ENCODE measurements at places on chromosomes 2 and 18.

DNA sequence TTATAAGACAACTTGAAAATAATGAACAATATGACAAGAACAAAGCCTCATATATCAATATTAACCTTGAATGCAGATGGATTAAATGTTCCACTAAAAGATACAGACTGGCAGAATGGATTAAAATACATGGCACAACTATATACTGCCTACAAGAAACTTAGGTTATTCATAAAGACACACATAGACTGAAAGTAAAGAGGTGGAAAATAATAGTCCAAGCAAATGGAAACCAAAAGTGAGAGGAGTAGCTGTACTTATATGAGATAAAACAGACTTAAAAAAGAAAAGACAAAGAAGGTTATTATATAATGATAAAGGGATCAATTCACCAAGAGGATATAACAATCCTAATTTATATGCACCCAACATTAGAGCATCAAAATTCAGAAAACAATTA is 18.2 kb downstream of the LMAN1 start:
- DNase-seq = no peak

DNA sequence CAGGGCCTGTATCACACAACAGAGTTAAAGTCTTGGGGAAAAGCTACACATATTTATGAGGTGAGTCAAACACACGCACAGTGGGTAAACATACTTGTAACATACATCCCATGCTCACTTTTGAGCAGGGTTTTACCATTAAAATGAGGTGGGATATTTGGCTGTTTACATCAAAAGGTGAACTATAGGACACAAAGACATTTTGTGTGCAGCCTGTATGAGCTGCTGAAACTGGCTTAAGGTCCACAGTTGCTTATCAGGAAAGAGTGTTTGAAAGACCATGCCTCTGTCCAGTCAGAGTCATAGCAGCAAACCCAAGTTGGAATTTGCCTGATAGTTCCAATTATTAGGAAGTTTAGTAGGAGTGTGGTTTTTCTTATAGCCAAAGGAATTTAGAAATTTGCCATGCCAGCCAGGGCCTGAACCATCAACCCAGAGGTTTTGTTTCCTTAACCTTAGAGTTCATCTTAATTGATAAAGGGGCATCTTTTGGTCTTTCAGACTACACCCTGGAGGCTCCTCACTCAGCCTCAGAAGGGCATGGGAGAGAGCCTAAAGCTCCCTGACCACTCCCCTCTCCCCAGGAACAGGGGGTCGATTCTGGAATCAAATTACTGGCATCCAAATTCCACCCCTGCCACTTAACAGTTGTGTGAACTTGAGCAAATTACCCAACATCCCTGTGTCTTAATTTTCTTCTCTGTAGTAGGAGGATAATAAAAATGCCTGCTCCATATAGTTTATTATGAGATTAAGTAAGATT is 29.9 kb upstream of the L3MBTL4 start:
- DNase-seq = no peak

DNA sequence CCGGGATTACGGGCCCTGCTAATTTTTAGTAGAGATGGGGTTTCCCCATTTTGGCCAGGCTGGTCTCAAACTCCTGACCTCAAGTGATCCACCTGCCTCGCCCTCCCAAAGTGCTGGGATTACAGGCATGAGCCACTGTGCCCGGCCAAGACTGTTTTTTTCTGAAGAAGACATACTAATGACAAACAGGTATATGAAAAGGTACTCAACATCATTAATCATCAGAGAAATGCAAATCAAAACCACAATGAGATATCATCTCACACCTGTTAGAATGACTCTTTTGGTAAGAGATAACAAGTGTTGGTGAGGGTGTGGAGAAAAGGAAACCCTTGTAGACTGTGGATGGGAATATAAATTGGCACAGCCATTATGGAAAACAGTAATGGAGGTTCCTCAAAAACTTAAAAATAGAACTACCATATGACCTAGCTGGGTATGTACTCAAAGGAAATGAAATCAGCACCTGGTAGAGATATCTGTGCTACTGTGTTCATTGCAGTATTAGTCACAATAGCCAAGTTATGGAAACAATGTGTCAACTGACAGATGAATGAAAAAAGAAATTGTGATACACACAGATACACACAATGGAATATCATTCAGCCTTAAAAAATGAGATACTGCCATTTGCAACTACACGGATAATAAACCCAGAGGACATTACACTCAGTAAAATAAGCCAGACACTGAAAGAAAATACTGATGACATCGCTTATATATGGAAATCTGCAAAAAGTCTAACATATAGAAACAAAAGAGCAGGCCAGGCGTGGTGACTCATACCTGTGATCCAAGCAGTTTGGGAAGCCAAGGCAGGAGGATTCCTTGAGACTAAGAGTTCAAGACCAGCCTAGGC is 20.8 kb downstream of the SOS1 start:
- DNase-seq = no peak

- DNase-seq = no peak
Measured at GRCh38 chr2:1450915-1451314, 37.7 kb downstream of the TPO start.

DNA sequence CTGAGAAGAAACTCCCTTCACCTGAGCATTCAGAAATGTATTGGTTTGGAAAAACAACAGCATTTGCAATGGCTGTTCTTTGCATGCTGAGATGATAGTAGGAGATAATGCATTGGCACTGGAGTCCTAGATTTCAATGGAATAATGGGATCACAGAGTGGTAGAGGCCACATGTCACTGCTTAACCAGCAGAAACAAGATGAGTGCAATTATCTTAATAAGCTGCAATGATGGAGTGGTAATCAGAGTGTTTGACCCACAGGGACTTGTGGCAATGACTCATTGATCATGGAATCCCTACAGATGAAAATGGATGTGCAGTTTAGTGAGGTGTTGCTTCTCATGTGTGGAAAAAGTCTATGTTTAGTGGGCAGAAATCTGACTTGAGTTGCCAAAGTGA is 218.8 kb upstream of the ZEB2 start:
- DNase-seq = no peak

GRCh38 chr18:42078711-42079110 is 123.7 kb downstream of the PIK3C3 start:
- no peak for DNase-seq

DNA sequence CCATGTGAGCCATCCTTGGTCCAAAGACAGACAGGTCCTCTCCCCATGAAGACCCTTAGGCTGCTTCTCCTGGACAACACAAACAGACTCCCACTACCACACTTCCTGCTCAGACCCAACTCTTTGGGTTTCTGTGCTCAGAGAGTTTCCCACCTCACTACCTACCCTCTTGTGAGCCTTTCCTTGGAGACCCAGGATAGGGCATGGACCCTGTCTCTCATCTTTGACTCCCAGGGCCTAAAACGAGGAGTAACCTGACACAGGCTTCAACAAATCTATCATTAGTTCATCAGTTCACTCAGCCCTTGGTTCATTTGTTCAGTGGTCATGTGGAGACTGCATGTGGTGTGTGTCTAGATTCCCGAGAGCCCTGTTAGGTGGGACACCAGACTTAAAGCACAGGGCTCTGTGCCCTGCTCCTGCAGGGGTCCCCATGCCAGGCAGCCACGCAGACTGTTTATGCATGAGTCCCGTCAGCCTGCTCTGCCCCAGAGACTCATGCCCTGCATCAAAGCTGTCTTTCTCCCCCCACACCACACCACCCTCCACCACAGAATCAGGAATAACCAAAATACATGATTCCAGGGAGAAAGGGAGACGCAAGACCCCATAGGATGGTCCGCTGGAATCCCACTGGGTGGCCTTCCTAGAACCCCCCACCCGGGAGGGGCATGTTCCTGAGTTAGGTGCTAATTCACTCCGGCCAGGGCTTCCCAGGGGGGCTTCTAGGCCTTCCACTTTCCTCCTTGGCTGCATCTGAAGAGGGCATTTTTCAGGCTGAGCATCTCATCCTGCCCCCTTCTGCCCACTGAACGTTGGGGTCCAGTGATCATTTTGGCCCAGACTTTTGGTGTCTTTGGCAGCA is 100.2 kb upstream of the TEX51 start:
- no peak for DNase-seq

DNA sequence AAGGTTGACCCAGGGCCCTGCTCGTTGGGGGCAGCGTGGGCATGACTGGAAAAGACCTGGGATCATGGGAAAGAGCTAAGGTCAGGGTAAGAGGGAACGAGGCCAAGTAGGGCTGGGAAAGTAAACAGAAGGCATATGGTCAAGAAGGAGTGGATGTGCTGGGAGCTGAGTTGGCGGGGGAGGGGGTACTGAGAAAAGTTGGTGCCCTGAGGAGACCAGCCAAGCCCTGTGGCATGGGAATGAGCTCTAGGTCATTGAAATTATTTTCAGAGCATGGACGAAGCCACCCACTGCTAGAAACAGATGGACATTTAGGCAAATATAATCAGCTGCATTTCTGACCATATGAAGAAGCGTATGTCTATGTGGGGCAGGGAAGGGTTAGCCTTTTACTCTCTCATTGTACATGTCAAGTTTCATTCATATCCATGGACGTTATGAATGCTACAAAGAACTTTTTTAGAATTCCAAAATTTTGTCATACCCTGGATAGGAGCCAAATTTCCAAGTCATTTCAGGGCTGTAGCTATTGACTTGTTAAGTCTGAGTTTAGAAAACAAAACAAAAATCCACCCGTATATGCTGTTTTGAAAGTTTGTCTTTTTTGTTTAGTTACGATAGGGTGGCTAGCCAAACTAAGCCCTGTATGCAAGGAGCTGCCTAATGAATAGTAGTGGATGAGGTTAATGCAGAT is 19.1 kb downstream of the MAPRE2 start:
- no peak for DNase-seq

DNA sequence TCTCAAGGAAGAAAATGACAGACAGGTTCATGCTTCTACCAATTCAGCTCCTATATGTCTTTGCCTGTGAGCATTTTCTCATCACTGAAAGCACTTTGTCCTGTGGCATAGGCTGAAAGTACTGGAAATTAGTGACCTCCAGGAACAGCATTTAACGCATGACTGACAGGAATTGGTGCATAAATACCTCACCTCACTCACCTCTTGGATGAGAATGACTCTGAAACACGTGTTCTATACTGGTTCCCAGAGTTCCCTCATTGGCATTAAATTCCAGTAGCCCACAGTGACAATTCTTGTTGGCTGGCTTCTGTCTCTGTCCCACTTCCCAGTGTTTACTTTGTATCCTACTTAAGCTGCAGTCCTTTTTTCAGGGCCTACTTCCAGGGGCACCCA is 83.4 kb upstream of the MAPRE2 start:
- no peak for DNase-seq

GRCh38 chr18:51821610-51822009 is 518.4 kb upstream of the DCC start:
- no peak for DNase-seq

GRCh38 chr2:235909358-235909757 is 258.8 kb downstream of the GBX2 start:
- DNase-seq = no peak

GRCh38 chr2:145090841-145091761 is 571.2 kb upstream of the ZEB2 start:
- DNase-seq = no peak

- DNase-seq = no peak
Measured at GRCh38 chr2:80001701-80002101, 302.9 kb downstream of the LRRTM1 start.

GRCh38 chr18:79530821-79531220 is 135.1 kb downstream of the NFATC1 start:
- DNase-seq = no peak

DNA sequence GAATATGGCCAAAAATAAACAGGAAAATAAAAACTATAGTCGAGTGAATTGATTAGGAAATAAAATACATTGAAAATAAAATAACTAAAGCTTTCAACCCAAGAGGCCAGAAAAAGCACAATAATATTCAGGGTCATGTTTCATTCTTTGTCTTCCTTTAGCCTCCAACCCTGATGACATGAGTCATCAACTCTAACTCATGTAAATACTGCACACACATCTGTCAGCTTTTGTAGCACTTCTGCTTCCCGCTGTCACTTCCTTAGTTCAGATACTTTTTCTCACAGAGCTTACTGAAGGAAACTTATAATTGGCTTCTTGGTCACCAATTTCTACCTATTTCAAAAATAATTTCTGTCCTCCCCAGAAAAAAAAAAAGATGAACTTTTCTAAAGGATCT is 112.8 kb downstream of the UPP2 start:
- no peak for DNase-seq

- DNase-seq = no peak
Measured at GRCh38 chr2:215652388-215652787, 216.5 kb upstream of the FN1 start.

DNA sequence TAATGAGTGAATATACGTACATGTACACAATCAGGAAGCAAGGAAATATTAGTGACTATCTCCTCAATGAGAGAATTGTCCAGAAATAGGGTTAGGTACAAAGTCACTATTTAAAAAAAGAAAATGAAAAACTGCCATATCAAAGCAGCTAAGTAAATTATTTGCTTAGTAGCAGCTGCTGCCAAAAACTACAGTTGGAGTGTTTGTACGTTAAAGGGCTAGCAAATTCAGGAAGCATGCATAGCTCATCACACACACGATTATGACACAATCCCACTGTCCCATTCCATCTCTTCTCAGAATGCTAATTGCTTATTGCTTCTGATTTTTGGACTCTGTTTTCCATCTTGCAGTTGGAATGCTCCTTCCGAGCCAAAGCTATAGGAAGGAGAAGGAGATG is 2012.5 kb upstream of the LRRTM1 start:
- DNase-seq = no peak

- no peak for DNase-seq
Measured at GRCh38 chr18:42437001-42437400, 482.0 kb downstream of the PIK3C3 start.

- DNase-seq = no peak
Measured at GRCh38 chr18:60596928-60597327, 224.4 kb upstream of the MC4R start.

DNA sequence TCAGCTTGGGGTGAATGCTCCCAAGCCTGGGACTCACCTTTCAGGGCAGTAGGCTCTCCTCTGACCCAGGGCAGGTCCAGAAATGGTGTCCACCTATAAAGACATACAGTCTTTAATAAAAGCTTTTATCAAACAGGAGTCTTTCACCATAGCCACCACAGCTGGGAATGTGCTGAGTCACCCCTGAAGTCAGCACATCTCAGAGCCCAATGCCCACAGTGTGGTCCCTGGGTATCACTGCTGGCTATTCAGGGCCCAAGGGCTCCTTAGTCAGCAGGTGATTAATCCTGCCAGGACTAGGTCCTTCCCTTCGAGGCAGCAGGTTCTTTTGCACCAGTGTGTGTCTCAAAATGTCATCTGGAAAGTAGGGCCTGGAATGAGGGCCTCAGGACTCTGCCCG is 181.9 kb downstream of the MEMO1 start:
- DNase-seq = no peak

- DNase-seq = no peak
Measured at GRCh38 chr2:18180031-18180610, 301.7 kb downstream of the KCNS3 start.

GRCh38 chr2:121649149-121649595 is at the start of gene CLASP1:
Gene CLASP1 (minus strand): TSS chr2:121649462. CDS start chr2:121605895, 43,567 bp downstream.
- peak; percentile 53 for DNase-seq

GRCh38 chr2:180057706-180058412 is 50.8 kb upstream of the CWC22 start:
- DNase-seq = no peak

GRCh38 chr18:5444847-5445246 is 99.0 kb downstream of the EPB41L3 start:
- no peak for DNase-seq

All from effector CD8-positive, alpha-beta T cell (primary cell).